Uterus (tissue), 4 donors: ENCODE measurements at places on chromosomes 1 and 21.

DNA sequence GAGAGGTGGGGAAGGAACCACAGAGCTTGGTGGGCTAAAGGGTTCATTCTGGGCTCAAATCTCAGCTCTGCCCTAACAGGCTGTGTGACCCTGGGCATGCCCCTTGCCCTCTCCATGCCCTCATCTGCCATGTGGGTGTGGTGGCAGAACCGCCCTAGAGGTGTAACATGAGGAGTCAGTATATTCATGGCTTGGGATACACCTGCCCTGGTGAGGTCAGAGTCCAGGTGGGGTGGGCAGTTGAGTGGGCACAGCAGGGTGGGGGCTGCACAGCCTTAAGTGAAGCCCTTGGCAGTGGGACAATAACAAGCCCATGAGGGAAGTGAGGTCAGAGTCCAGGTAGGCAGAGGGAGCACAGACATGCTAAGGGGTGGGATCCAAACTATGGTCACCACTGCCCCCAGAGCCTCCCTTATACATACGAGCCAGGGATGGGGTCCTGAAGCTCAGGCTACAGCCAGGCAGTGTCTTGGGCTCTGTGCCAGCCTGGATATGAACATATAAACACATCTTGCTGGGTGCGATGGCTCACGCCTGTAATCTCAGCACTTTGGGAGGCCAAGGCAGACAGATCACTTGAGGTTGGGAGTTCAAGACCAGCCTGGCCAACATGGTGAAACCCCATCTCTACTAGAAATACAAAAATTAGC, 59.0 kb upstream of the EFHD2 start:
- DNase-seq, result no peak

- no peak for DNase-seq
These were observed 136.2 kb upstream of the TIAM1 start for GRCh38 chr21:31480228-31480627.

DNA sequence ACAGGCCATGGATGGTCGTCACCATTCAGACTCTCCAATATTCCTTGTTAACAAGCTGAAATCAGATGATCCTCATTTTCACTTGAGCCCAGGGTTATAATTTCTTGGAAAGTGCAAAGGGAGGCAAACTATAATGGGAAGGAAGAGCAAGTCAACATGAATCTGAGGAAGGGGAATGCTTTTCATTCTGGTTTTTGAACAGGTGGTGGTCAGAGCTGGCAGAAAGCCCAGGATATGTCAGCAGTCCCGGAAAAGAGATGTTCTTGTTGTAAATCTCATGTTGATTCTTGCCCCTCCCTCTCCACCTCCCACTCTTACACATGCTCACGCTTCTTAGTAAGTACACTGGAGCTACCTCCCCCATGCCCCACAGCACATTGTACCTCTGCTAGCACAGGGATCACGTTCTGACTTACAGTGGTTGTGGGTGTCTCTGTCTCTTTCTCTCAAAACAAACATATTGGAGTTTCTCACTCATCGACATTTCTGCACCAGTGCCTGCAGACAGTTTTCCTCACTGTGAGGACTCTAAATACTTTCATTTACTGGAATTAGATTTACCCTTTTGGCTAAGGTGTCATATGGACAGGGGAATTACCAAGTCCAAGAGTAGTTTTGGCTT, 77.6 kb downstream of the XCL2 start:
- DNase-seq, result peak; percentile 68

DNA sequence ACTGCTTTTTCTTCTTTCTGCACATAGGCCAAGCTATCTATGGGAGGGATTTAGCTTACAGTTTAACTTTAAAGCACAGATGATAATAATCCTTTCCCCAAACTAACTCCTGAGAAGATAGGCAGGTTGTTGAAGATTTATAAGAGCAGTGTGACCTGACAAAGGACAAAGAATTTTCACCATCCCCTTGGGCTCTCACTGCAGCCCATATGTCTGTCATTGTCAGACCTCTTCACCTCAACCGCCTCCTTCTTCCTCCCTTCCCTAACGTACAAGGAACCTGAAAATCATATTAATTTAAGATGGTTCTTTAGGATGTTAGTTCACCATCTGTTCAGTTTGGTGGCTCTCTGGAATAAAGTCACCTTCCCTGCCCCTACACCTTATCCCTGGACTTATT, 5.0 kb downstream of the RNU1-2 start:
- DNase-seq, result no peak

DNA sequence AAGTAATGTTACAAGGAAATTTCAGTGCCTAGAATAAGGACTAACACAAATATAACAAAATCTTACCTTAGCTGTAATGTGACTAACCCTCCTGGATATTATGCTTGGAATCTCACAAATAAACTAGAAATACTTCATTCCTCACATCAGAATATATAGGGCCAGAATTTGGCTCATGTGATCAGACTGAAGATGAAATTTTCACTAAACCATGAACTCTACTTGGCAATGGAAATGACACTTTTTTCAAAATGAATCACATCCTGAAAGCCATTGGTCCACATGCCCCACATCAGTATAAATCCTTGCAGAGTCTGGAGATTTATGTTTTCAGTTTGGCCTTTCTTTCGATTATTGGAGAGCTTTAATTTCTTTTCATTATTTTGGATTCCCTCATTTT, 227.8 kb downstream of the NRIP1 start:
- DNase-seq, result no peak
